ENCODE measurements at places on chromosomes 1 and 21.

- no peak for DNase-seq
These were observed 40.7 kb downstream of the WDR3 start for GRCh38 chr1:117970252-117970651.

GRCh38 chr1:163604896-163605295 is 283.1 kb downstream of the NUF2 start:
- DNase-seq, result no peak

GRCh38 chr1:168443899-168444298 is 99.9 kb downstream of the XCL2 start:
- no peak for DNase-seq

DNA sequence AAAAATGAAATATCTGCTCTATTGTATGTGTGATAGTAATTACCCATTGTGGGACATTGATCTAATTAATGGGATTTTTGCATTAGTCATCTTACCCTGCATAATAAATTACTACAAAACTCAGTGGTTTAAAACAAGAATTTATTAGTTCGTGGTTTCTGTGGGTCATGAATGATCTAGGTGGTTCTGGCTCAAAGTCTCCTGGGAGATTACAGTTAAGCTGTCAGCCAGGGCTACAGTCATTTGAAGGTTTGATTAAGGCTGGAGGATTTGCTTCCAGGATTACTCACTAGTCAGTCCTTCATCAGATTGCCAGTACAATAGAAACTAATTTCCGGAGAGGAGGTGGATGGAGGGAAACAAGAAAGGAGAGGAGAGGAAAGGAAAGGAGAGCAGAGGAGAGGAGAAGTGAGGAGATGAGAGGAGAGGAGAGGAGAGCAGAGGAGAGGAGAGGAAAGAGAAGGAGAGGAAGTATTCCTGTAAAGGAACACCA is 60.4 kb upstream of the TNFSF4 start:
- no peak for DNase-seq

GRCh38 chr21:25371841-25372425 is 235.3 kb downstream of the MRPL39 start:
- no peak for DNase-seq

DNA sequence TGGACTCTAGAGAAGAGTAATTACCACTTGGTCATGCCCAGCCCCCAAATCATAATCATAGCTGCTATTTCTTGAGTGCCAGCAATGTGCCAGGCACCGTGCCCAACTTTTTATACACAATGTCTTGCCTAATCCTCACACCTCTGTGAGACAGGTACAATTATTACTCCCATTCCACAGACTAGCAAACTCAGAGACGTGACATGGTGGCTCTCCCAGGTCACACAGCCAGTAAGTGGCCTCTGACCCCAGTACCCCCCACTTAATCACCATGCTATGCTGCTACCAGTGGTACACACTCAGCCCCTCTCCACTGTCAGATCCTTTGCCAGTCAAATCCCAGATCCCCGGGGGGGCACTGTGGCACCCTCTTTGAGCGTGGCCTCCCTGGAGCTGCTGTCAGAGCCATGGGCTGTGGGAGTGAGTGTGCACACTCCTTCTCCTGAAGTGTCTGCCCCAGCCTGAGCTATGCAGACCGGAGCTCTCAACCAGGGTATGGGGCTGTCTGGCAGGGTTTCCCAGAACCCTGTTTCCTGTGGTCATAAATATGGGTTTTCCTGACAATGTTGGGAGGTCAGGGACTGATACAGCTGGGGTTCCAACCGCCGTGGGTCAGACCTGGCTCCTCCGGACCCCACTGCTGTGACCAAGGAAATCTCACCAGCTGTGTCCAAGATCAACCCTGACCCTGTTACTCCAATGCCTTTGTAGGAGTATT is 51.8 kb downstream of the LACTBL1 start:
- DNase-seq, result no peak
